Thoracic aorta endothelial cell (primary cell): ENCODE measurements at places on chromosomes 3 and 15. TPM values are rescaled to one million over a fixed set of nuclear protein-coding genes. Genes with fewer than 3 reads are reported as not detected.

Gene SEMA5B
- 0.07 TPM in 1 of 2 replicates, not detected in the other for total RNA-seq

Gene PROS1
- 14.6 and 15.6 TPM in 2 replicates for total RNA-seq

Gene TCF12
- total RNA-seq, result 120 and 141 TPM in 2 replicates

Gene LXN
- 99.8 and 102 TPM in 2 replicates for total RNA-seq

Gene ATP2B2
- total RNA-seq, result not detected in 2 replicates

Gene CFAP20DC
- 4.3 TPM in 2 replicates for total RNA-seq

Gene CFAP91
- 0.13 and 0.29 TPM in 2 replicates for total RNA-seq

Gene TJP1
- 144 and 156 TPM in 2 replicates for total RNA-seq

Gene GRM2
- total RNA-seq, result under 0.01 TPM in 2 replicates

Gene RHCG
- total RNA-seq, result not detected in 2 replicates

Gene BBX
- 86.2 and 108 TPM in 2 replicates for total RNA-seq

Gene EPHA6
- not detected in 2 replicates for total RNA-seq

Gene CATSPER2
- total RNA-seq, result 2.1 and 2.4 TPM in 2 replicates

Gene SPSB4
- total RNA-seq, result under 0.01 TPM in 1 of 2 replicates, not detected in the other

Gene SRPRB
- 55.2 and 68.4 TPM in 2 replicates for total RNA-seq

Gene MITF
- 3.9 and 4.0 TPM in 2 replicates for total RNA-seq

Gene FANCD2
- 38.4 and 52.9 TPM in 2 replicates for total RNA-seq

Gene ZNF774
- 1.5 and 5.3 TPM in 2 replicates for total RNA-seq

Gene GRIP2
- 0.14 TPM in 1 of 2 replicates, not detected in the other for total RNA-seq

Gene DHX36
- 79.5 and 81.9 TPM in 2 replicates for total RNA-seq

Gene IL17RC
- total RNA-seq, result 14.5 and 14.6 TPM in 2 replicates

Gene CP
- total RNA-seq, result under 0.01 TPM in 1 of 2 replicates, not detected in the other

Gene EPB42
- total RNA-seq, result not detected in 2 replicates

Gene HEXA
- 41.2 and 53.2 TPM in 2 replicates for total RNA-seq

Gene TUSC7
- not detected in 2 replicates for total RNA-seq

Gene ZIC4
- 0.40 TPM in 1 of 2 replicates, not detected in the other for total RNA-seq

Gene LRRC2
- 0.13 and 0.14 TPM in 2 replicates for total RNA-seq

Gene LPP
- total RNA-seq, result 79.4 and 83.8 TPM in 2 replicates

Gene GOLGA8S
- under 0.01 and 0.07 TPM in 2 replicates for total RNA-seq

Gene GPR15
- not detected in 2 replicates for total RNA-seq

Gene MKRN2OS
- total RNA-seq, result not detected in 2 replicates

Gene MAGEL2
- total RNA-seq, result 0.07 TPM in 1 of 2 replicates, not detected in the other
